ENCODE measurements at places on chromosomes 4 and X.

- DNase-seq = no peak
Observed at GRCh38 chr4:175330236-175330635, 412.1 kb downstream of the ADAM29 start.

DNA sequence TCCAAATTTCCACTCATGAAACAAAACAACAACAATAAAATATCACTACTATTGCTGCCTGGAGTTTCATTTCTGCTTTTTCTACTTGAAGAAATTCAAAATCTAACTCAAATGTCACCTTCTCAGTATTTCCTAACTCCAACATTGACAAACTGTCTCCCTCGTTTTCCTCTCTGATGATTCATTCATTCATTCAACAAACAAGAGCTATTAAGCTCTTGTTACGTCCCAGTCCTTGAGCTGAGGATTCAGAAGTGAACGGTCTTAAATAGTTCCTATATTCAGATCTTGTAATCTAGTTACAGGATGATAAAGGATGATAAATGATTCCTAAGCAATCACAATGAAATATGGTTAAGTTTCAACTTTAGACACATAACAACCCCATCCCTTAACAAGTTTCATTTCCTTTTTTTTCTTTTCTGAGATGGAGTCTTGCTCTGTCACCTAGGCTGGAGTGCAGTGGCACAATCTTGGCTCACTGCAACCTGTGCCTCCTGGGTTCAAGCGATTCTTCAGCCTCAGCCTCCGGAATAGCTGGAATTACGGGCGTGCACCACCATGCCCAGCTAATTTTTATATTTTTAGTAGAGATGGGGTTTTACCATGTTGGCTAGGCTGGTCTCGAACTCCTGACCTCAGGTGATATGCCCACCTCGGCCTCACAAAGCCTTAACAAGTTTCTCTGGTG is 1.7 kb downstream of the SLC9B2 start:
- DNase-seq = no peak

GRCh38 chr4:140858897-140859296 is 102.7 kb upstream of the TBC1D9 start:
- no peak for DNase-seq

DNA sequence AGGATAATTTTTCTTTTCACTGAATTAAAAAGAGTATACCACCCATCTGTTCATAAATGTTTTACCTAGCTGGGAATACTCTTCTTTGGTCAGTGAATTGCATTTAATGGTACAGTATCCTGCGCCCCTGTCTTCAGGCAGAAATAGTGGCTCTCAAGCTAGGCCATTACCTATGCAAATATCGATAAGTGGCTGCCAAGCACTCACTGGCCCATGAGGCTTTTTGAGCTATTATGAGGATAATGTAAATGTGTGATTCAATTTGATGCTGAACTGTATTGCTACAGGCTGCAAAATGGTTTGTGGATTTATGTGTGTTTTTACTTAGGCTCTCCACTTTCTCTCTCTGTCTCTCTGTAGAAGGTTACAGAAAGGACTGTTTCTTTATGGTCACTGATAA is 30.1 kb upstream of the MTMR1 start:
- DNase-seq = no peak

DNA sequence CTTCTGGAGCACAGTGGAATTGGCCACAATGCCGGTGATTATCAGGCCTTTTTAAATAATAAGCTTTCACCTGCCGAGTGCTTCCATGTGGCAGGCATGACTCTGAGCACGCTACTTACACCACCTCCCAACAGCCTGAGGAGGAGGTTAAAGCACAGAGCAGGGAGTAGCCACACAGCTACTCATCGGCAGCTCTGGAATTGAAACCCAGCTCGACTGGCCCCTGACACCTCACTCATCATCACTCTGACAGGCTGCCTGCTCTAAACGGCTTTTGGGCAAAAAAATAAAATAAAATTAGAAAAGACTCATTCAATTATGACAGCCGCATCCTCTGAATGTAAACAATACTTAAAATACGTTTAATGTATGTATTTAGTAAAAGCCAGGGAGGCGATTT is 326.4 kb upstream of the NOCT start:
- DNase-seq = no peak

- no peak for DNase-seq
Observed at GRCh38 chr4:24089851-24090534, 200.1 kb upstream of the PPARGC1A start.

DNA sequence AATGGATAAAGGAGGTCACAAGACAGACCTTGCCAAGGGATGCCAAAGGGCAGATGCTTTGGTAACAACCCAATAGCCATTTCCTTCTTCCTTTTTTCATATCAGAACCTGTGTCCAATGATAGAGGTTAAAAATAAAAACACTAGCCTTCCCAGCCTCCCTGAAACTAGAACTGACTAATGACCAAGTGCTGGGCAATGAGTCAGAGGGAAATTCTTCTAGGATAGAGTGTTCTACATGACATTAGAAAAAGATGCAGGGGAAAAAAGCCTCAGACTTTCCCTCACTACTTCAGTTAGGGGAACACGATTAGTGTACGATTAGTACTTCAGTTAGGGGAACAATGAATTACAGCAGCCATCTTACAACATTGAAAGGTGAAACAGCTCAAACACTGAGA is 29.3 kb upstream of the FAM47C start:
- no peak for DNase-seq

DNA sequence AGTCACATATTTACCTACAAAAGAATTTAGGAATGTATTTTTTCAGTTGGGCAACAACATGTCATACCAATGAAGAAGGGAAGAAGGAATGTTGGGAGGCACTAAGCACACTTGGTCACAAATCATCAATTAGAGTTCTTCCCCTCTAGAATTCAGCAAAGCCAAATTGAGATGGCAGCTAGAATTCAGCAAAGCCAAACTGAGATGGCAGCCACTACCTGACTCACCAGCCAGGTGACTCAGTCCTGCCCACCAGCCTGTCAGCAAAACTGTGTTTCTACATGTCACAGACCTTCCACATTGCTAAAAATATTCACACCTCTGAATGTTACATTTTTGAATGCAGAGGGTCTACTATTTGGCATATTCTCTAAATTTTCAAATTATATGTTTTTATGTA is 63.2 kb upstream of the NOCT start:
- no peak for DNase-seq

DNA sequence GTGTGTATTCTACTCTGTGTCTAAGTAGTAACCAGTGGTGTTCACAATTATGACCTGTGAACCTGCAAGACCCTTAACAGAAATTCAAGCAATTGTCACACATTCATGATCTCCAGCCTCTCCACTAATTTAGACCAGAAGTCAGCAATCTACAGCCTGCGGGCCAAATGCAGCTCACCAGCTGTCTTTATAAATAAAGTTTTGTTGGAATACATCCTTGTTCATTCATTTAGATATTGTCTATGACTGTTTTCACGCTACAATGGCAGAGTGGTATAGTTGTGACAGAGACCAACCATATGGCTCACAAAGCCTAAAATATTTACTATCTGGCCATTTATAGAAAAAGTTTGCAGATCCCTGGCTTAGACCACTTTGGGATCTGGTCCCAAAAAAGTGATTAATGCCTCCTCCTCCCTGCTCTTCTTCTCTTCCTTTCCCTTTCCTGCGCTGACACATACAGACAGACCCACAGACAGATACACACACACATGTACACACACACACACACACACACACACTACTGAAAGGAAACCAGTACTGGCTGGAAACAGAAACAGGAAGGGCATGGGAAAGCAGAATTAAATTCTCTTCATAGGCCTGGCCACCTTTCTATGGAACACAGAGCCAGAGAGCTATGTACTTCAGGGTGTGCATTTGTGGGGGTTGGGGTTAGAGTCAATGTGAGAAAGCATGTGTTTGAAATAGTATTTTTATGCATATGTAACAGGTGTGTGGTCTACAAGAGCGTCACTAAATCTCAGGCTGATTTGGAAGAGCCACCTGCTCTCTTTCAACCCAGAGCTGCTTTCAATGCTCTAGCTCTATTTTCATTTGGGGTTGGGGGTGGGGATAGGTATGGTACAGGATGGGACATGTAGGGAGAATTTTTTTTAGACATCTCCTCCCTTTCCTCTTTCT is 49.7 kb upstream of the TMEM164 start:
- DNase-seq = no peak

Measured in NCI-H1930 (cell line).